ENCODE measurements at places on chromosomes 3 and 15.

DNA sequence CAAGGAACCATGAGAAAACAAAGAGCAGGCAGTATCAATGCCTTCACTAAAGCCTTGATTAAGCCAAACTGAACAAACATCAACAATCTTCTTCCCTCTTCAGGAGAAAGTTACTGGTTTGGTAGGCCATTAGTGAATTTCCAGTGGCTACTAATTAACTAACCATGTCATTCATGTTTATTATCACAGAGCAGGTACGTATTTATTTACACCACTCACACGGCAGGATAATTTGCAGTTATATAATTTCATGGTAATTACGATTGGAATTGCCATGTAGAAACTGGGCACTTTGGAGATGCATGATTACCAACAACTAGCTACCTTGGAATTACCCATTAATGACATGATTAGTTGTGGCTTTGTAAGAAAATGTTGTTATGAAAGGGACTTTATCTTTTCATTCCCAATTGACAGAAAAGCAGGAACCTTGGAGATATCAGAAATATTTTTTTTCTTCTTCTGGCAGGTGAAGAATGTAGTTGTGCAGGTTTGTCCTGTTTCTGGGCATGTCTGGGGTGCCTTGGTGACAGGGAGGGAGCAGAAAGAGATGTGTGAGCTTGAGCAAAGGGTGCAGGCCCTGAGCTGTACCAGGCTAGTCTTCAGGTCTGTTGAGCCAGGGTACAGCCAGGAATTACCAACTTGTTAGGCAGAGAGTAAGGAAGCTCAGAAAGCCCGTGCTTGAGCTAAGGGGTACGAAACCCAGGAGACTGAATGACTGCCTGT, 310.7 kb downstream of the RORA start:
- no peak for DNase-seq

DNA sequence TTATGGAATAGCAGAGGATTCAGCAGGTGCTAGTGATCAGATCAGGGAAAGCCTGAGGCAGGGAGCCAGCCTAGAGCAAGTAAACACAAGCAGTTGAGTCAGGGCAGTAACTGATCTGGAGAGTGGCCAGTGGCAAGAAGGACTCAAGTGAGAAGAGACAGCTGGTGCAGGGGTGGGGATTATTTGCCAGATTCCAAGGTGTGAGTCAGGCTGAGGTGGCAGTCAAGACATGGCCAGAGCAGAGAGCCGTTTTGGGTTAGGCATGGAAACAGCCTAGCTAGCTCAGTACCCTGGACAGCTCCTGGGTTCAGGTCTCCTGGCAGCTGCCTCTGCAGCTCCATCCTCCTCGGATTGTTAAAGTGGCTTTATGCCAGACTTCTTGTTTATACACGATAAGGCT, 281.9 kb upstream of the ONECUT1 start:
- no peak for DNase-seq

DNA sequence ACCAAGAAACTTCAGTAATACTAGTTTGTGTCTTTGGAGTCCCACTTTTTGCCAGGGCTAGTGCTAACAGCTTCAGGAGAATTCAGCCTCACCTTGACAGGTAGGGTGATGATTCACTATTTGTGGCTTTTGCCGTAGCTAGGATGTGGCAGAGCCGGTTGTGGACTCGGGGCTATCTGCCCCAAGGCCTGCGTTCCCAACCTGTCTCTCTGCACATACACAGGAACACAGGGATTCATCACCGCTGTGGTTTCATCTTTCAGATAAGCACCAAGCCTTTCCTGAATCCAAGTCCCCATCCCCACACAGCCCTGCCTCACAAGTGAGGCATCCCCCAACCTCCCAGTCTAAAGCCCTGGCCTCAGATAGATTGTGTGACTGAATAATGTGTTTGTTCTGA, 45.2 kb upstream of the POLG start:
- DNase-seq, result no peak

- DNase-seq, result no peak
Measured at GRCh38 chr15:28921336-28921735, 35.6 kb downstream of the APBA2 start.

GRCh38 chr3:122890720-122891220, 95.9 kb downstream of the SLC49A4 start:
- no peak for DNase-seq

DNA sequence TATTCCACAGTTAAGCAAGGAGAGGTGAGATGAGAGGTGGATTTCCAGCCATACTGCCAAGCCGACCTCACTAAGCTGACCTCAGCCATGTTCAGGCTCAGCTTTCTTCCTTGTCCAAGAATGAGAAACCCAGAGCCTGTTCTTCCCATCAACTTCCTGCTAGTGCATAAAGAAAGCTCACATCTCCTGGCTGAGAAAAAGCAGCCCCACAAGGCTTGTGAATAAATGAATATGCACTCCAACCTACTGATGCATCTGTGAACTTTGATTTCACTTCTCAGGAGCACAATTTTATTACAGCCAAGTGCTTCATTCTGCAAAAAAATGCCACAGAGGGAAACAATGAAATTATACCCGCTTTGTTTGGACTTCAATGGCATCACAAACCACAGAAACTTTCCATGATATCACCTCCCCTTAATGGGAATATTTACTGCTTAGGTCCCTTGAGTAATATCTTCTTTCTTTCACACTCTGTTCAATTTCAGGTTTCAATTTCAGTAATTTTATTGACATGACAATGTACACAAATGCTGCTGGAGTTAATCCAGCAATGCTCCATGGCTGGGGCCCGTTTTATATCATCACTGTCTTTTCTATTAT, 437.0 kb upstream of the PPP2R3A start:
- DNase-seq, result no peak

GRCh38 chr15:77633134-77633912, 611 bp upstream of the LINGO1 start:
- peak; percentile 8 for DNase-seq

- DNase-seq, result no peak
Measured at GRCh38 chr3:184186902-184187207, 856 bp downstream of the ABCF3 start.
